ENCODE measurements at places on chromosomes 16 and 17. TPM values are rescaled to one million over a fixed set of nuclear protein-coding genes. Genes with fewer than 3 reads are reported as not detected.

Gene TP53TG3F
- not detected for total RNA-seq

Gene KRTAP4-5
- total RNA-seq: not detected

Gene ATF7IP2
- total RNA-seq: 13.0 TPM

Gene GDPD3
- 18.6 TPM for total RNA-seq

Gene SPNS3
- 0.66 TPM for total RNA-seq

Gene ADGRG1
- 116 TPM for total RNA-seq

Gene CES4A
- total RNA-seq: 5.4 TPM

Gene GRAP
- 43.6 TPM for total RNA-seq

Gene ZNF19
- total RNA-seq: 2.6 TPM

Gene CNGB1
- total RNA-seq: not detected

Gene TXNDC17
- 101 TPM for total RNA-seq

Measured in endothelial cell of umbilical vein (primary cell).